Bronchial epithelial cell (primary cell): ENCODE measurements at places on chromosomes 2 and 18. TPM values are rescaled to one million over a fixed set of nuclear protein-coding genes. Genes with fewer than 3 reads are reported as not detected.

- no peak for DNase-seq
Measured at GRCh38 chr18:34221971-34222306, 2.8 kb downstream of the NOL4 start.

DNA sequence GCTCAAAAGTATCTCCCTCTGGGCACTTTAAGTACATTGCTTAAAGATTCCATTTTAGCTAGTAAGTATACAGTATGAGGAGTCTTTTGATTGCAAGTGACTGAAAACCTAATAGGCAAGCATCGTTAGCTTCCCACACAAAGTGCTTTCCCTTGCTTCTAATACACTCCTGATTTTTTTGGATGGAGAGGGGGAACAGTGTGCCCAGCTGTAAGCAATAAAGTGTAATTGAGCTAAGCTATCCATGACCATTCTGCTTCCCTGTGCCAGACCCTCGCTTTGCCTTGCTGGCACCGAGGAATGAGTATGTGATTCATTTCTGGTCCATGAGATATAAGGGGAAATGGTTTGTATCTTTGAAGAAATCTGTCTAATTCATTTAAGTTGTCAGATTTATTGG is 3.8 kb upstream of the ZNF24 start:
- no peak for DNase-seq

DNA sequence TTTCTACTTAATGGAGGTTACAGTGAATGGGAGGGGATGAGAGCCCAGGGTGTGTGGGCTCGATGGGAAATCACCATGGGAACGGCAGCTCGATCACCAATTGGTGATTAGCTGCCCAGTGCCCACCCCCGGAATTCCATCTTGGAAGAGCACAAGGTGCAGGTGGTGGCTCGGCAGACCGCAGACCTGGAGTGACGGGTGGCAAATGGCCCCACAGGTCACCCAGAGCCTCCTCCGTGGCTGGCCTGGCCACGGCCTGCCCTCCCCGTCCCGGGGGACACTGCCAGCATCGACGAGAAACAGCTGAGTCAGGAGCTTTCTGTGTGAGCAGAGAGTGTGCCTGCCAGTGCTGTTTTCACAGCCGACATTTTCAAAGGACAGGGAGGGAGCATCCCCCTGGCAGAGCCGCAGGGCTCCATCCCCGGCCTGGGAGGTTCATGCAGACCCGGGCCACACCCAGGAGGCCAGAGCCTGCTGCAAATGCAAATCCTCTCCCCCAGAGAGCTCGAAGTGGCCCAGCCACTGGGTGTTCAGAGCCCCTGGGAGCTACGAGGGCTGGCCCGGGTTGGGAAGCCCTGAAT is 176.4 kb upstream of the MYT1L start:
- no peak for DNase-seq

CCDC85A gene
- 0.13 TPM in 1 of 2 replicates, not detected in the other for total RNA-seq

SLC8A1 gene
- 3.7 and 4.6 TPM in 2 replicates for total RNA-seq

DNA sequence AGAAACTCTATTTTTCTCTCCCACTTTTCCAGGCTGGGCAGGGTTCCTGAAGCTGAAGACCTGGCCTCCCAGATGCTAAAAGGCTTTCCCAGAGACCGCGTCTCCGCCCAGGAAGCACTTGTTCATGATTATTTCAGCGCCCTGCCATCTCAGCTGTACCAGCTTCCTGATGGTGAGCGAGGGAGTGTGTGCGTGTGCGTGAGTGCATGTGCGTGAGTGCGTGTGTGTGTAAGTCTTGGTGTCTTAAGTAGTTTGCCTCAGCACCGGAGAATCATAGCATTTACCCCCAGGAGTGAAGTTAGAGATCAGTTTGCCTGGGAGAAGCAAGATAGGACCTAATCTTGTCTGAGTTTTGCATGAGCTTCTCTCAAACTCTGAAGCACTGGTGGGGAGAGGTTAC is 73.7 kb downstream of the CDK15 start:
- no peak for DNase-seq

DPP10 gene
- under 0.01 and 0.26 TPM in 2 replicates for total RNA-seq

DNA sequence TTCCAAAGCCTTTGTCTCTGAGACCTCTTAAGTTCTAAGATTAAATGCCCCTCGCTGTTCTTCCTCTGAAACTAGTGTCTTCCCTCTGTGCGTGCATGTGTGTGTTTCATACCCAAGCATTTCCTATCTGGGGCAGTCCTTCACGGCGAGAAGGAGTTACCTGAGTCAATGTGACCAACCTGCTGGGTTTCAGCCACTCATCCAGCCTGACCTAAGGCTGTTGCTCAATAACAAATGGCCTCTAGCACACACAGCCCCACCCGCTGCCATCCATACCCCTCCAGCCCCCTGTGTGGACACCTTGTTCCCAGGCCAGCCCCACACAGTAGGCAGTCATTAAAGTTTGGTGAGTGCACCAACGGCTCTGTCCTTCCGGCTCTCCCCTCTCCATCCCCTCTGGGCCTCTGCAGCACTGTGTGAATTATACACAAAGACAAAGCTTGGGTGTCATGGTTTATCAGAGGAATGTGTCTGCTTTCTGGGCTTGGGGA is 53.8 kb upstream of the FOSL2 start:
- DNase-seq, result peak; percentile 60

DNA sequence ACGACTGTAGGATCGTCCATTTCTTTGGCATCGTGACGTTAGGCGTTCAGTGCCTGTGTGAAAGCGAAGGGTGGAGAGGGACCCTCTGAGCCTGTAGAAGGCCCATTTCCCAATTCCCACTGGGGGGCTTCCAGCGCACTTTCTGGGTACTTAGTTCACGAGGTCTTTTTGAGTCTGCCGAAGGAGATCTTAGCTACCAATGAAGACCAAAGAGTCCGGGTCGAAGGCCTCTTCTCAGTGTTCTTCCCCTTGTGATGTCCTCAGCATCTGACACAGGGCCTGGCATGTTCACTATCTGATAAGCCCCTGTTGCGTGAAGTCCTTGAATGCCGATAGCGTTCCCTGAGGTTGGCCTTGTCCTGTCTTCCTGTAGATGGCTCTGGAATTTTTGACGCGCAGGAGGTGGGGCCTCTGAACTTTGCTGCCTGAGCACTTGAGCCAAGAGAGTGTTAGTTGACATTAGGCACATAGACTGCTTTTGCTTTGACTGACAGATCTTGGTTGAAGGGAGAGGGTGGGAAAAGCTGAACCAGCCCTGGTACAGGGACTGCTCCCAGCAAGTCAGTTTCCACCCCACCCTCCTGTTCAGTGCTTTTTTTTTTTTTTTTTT is 52.8 kb downstream of the LDLRAD4 start:
- no peak for DNase-seq

ZNF396 gene
- 0.79 and 2.6 TPM in 2 replicates for total RNA-seq

COBLL1 gene
- 10.5 and 18.9 TPM in 2 replicates for total RNA-seq

SPP2 gene
- total RNA-seq, result not detected in 2 replicates

GRCh38 chr2:139746901-139747300 is 966.7 kb upstream of the NXPH2 start:
- DNase-seq, result no peak

CYTIP gene
- total RNA-seq, result not detected in 2 replicates

DNA sequence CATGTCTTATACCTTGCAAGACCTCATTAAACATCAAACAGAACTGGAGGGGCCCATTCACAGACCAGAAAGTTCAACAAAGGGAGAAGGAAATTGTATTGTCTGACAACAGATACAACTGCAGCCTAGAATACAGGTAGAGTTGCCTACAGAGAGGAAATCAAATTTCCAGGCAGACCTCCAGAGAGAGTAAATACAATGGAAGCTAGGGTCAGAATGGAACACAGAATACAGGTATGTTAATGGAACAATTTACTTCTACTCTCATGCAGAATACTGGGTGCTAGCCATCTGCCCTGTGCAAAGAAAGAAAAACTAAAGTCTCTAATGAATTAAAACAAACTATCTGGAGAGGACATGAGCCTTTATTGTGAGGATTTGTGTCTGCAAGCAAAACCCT is 31.6 kb upstream of the ALK start:
- DNase-seq, result no peak

- DNase-seq, result no peak
Measured at GRCh38 chr2:128799730-128800129, 481.1 kb upstream of the HS6ST1 start.

DNA sequence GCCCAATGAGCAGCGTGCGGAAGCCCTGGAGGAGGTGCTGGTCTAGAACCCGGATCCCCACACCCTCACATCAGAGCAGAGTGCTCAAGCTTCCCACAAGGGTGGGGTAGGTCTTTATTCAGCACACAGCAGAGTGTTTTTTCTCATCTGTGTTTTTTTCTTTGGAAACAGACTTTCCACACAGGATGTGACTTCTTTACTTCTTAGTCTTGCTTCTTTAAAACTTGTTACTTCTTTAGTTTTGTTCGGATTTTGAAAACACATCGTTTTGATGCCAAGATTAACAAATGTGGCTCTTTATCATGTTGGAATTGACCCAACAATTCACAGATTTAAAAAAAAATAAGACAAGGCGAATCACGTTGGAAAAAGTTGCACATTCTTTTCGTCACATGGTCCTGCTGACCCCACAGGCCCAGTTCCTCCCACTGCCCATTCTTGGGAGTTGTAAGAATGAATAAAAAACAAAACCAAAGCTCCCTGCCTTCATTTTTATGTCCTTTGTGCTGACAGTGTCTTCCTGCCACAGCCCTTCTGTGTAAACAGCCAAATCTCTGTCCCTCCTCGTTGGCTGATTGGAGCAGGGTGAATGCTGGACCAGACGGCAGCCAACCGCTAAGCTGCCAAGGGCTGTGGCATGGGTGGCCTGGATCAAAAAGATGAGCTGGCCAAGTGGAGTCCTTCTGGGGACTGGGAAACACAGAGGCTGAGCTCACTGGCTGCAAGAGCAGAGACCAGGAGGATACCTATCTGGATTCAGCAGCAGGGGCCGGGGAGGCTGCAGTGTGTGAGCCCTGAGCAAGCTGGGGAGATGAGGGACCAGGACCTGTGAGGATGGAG is 81.6 kb downstream of the TWIST2 start:
- DNase-seq, result no peak

NFE2L2 gene
- total RNA-seq, result 64.5 and 68.5 TPM in 2 replicates

SIX3 gene
- total RNA-seq, result not detected in 2 replicates

TYMS gene
- 3.1 and 5.5 TPM in 2 replicates for total RNA-seq

DNA sequence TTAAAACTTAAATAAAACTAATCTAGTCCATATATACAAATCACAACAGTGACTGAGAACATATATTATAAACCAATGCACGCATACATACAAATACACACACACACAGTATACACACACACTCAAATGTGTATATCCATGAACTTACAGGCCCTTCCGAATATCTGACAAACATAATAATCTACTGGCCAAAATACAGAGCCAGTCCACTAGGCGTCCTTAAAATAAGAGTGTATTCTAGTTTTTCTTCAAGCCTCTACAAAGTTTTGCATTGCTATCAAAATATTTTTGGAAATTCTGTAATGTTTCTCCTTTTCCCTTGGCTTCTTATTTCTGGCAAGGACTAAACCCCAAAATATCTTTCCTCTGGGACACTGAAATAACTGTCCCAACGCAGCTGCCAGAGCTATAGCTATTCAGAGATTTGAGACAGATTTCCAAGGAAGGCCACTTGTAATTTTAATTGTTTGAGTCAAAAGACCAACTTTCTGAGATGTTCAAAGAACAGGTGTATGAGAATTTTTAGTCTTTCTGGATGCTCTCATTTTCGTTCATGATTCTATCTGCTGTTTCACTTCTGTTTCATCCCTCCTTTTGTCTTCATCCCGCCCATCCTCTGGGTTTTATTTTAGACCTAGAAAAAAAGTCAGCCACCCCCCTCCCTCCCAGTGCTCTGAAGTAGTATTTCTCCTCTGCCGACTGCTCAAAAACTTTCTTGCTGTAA is 24.1 kb upstream of the SP3 start:
- DNase-seq, result no peak

BZW1 gene
- total RNA-seq, result 546 and 792 TPM in 2 replicates

- peak; percentile 10 for DNase-seq
Measured at GRCh38 chr2:100451092-100451491, 19.2 kb upstream of the NMS start.

SERPINB3 gene
- total RNA-seq, result 22.4 and 165 TPM in 2 replicates

DNA sequence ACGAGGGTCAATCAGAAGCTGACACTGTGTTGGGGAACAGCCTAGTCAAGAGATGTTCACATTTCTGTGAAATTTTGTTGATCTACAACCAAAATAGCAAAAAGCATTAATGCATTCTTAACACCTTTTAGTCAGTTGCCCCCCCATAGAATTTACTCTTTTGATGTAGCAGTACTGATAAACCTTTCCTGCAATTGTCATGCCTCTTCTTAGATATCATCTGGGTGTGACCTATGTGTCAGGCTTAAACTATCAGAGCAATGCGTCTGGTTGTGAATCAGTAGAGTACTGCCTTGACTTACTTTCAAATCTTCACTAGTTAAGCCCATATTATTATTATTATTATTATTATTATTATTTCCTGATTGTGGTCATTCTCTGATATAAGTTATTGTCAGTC is 61.9 kb downstream of the GREB1L start:
- DNase-seq, result peak; percentile 70

ARHGAP28 gene
- 0.26 and 0.38 TPM in 2 replicates for total RNA-seq

- peak; percentile 35 for DNase-seq
Measured at GRCh38 chr2:216658757-216659156, 25.5 kb downstream of the IGFBP2 start.

- DNase-seq, result peak; percentile 89
Measured at GRCh38 chr2:174846941-174847938, 83.0 kb upstream of the CHRNA1 start.

XPO1 gene
- total RNA-seq, result 140 and 154 TPM in 2 replicates

RTP5 gene
- total RNA-seq, result not detected in 2 replicates

- DNase-seq, result no peak
Measured at GRCh38 chr18:80171054-80171872, 62.2 kb downstream of the ADNP2 start.

DNA sequence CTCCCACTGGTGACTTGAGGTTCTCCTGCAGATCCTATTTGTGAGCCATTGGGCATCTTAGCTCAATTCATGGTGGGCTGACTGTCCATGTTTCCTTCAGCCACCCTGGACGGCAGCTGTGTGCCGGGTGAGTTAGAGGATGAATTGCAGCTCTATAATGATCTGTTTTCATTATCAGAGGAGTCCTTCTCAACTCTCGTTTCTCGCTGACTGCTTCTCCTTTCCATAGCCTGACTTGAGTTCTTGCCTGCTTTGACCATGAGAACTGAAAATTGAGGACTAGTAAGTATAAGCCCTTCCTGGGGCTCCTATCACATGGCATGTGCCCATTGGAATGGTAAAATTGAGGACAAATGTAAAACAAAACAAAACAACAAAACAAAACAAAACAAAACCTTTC is 121.8 kb downstream of the CDC42EP3 start:
- no peak for DNase-seq

DNA sequence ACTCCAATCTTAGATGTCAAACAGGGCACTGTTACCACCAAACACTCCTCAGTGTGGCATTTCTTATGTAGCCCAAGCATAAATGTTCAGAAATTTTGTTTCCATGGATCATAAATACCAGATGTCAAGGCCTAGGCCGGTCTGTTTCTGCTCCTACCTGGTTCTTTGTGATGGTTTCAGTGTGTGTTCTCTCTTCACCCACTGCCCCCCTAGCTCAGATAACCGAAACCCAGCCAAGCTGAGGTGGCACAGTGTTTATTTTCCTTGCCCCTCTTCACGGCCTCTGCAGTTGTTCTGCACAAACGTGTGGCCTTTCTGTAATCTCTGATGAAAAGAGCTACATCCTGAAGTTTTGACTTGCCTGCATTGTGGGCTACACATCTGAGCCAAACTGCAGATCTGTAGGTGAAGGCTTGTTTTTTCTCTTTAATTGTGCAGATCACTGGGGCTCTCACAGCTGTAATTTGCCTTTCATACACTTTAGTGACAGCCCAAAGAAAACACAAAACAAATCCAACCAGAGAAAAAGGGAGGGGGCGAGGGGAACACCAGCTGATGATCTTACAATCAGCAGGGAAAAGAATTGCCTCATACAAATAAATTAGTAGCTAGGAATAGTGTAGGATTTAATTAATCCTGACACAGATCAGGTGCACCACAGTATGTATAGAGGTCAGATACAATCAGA is 99.1 kb downstream of the NRP2 start:
- DNase-seq, result no peak
